Stimulated activated CD4-positive, alpha-beta T cell treated with anti-CD3 and anti-CD28 coated beads, Interleukin-12 subunit alpha, Interleukin-12 subunit beta, amount 100 ng/mL, for 4 hours (primary cell): ENCODE measurements at places on chromosomes 3 and 15.

- DNase-seq: no peak
These were observed 43.5 kb upstream of the GRIP2 start for GRCh38 chr3:14583548-14584091.

- no peak for DNase-seq
These were observed 26.7 kb upstream of the TMC3 start for GRCh38 chr15:81400640-81401236.

DNA sequence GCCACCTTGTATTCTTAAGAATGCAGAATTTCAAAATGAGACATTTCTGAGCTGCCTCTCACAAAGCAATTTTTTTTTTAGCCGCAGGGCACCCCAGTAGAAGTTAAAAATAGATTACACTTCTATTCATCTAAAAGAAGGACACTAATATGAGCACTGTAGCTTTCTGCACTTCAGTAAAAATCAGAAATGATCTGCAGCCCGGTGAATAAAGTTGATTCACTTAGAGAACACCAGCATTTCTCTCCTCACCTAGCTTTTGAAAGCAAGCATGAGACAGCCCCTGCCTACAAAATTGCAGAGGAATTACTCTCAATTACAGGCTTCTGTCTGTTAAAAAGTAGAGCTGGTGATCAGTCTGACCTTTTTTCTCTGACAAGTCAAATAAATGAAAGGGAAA is 1062.4 kb downstream of the FHIT start:
- no peak for DNase-seq

DNA sequence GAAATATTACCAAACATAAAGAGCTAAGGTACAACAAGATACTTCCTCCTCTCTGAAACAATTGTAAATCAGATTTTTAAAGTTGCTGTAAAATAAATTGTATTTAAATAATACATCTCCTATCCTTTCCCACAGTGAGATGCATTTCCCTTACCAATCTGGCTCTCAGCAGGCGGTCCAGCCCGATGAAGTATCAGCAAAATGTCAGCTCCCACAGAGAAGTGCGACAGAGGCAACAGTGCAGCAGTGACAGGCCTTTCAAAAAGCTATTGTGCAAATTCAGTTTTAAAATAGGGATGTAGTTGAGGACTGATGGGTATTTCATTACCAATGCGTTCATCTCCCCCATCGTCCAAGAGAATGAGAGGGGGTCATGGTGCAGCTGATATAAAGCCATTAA is 733.2 kb upstream of the GOLIM4 start:
- DNase-seq: no peak

DNA sequence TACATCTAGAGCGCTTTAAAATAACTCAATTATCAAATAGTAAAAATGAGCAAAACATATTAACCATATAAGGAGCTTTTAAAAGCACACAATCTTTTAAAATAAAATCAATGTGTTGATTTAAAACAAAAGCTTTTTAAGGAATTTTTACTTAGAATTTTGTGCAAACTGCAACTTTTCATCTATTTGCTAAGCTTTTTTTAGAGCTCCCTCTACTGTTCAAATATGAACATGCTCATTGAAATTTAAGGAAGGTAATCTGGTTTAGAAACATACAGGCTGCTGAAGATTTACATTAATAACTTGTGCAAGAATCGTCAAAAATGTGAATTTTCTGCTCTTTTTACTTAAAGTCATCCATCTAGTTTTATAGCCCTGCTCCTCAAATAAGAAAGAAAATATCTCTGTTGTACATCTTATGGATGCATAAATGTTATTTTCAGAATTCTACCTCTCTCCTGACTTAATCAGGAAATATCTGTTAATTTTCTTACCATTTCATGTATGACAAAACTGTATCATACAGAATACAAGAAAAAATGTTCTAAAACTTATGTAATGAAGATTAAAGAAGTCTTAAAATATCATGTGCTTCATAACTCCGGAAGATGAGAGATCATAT is 469.4 kb upstream of the ROBO2 start:
- no peak for DNase-seq

DNA sequence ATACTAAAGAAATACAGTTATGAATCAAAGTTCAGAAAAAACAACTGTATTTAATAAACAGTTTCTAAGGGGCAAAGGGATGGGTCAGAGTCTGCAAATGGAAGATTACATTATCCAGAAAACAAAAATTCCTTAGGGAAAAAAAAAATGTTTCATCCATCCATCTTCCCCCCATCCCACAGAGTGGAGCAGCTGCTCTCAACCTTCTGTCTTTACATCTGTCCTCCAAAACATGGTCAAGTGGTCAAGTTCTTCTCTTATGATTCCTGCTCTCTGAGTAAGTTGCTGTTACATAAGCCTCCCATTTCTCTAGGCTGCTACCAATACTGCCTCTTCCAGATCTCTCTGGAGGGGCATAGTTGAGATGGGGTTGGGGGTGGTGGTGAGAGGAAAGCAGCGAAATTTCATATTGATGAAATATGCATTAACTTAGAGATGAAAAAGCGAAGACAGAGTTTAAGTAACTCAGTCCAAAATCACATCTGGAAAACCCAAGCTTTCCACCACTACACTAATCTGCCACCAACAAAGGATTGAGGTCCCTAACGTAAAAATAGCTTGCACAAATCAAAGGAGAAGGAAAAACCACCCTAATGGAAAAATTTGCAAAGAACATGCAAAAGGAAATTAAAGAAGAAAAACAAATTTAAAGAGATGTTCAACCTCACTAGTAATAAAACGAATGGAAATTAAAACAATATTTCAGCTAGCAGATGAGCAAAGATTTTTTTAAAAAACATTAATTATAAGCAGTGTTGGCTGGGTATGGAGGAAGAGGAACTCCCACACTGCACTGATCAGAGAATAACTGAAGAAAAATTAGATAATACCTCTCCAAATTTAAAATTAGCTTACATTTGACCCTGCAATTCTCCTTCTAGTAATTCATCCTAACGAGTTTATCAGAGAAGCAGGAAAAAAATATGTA is 109.5 kb downstream of the ST8SIA2 start:
- DNase-seq: no peak

DNA sequence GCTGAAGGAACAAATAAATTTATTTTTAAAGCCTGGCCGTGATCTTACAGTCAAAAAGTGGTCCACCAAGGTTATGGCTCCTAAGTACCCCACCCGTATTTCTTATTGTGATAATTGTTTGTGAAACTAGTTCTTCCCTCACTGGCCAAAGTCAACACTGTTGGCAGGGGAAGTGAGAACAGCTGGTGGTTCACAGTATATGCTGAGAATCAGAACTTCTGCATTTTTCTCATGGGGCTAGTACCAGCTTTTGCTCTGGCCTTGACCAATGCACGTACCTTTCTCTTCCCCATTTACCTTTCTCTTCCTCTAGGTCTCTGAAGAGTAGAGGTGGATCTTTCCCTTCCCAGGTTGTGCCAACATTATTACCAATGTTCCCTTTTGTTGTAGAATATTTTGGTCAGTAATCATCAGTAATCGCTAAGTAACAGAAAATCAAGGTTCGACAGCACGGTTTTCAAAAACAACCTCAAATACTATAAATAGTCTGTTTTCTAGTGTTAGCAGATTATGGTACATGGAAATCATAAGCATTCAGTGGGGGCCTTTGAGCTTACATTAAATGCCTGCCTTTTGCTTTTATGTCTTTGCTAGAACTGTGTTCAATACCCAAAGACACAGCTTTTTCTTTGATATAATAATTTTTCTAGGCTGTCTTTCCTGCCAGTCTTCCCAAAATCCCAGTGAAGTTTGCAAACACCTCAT is 268.0 kb downstream of the LPP start:
- no peak for DNase-seq

DNA sequence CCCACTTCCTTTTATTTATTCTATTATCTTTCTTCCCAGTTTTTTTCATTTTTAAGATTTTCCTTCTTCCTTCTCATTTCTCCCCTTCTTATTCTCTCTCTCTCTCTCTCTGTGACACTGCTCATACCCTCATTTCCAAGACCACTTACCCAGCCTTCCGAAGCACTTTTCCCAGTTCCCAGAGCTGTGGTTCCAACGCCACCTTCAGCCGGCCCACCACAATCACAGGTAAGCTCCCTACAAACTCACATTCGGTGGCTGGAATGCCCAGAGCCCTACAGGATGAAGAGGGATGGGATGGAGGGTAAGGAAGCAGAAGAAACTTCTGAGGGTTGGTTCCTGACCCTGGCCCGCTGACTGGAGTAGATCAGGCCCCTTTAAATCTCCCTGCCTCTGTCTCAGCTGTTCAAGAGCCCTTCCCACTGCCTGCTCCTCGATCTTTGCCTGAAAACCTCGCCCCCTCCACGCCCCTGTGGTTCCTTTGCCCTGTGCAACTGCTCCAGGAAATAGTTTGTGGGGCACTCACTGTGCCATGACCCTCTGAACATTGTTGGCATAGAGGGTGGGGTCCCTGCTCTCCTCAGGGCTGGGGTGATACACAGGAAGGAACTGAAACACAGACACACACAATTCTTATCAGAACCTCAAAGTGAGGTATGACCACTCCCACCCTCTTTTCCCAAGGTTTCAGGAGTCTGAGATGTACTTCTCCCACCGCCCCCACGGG is 4.8 kb downstream of the LPCAT4 start:
- DNase-seq: no peak

GRCh38 chr3:124654470-124654845 is 75.8 kb upstream of the UMPS start:
- no peak for DNase-seq

DNA sequence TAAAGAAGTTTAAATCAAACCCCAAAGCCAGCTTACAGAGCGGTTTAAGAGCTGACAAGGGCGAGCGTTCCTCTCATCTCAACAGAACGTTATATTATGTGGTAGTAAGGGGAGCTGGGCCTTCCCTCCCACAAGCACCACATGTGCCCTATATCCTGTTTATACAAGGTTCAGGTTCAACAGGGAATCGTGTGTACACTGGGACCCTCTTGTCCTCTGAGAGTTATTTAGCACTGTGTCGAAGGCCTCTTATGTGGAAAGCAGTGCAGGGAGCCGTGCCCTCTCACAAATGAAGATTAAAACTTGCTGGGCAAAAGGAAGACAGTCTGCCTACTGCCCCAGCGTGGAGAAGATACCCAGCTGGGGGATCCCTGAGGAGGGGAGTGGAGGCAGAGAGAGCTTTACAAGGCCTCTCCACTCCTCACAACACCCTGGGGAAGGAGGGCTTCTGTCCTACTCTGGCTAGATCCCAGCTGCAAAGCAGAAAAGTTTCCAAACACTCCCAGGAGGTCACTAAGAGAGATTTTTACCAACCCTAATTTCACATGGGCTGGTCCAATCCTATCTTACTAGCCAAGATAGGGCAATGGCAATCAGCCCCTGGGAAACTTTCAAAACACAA is 2.9 kb downstream of the TLE3 start:
- no peak for DNase-seq

DNA sequence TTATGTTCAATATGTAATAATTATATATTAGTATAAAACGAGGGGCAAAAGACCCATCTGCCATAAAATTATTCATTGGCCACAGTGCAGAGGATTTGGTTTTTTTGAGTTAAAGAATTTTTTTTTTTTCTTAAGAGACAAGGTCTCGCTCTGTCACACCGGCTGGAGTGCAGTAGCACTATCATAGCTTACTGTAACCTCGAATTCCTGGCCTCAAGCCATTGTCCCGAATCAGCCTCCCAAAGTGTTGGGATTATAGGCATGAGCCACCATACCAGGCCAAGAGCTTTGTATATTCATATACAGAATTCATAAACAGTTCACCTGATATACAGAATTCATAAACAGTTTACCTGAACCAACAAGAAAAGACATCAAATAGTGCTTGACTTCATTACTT is 20.2 kb upstream of the LRRFIP2 start:
- no peak for DNase-seq

GRCh38 chr3:124888482-124889441 is 1.6 kb upstream of the ITGB5 start:
- no peak for DNase-seq

DNA sequence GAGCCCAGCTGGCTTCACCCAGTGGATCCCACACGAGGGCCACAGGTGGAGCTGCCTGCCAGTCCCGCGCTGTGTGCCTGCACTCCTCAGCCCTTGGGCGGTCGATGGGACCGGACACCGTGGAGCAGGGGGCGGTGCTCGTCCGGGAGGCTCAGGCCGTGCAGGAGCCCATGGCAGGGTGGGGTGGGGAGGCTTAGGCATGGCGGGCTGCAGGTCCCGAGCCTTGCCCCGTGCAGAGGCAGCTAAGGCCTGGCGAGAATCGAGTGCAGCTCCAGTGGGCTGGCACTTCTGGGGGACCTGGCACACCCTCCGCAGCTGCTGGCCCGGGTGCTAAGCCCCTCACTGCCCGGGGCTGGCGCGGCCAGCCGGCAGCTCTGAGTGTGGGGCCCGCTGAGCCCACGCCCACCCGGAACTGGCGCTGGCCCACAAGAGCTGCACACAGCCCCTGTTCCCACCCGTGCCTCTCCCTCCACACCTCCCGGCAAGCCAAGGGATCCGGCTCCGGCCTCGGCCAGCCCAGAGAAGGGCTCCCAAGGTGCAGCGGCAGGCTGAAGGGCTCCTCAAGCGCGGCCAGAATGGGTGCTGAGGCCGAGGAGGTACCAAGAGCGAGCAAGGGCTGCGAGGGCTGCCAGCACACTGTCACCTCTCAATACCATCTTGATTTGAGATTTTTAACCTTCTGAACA is 121.4 kb downstream of the EPHB1 start:
- no peak for DNase-seq

- no peak for DNase-seq
These were observed 3.1 kb downstream of the MYRIP start for GRCh38 chr3:39812537-39812936.

DNA sequence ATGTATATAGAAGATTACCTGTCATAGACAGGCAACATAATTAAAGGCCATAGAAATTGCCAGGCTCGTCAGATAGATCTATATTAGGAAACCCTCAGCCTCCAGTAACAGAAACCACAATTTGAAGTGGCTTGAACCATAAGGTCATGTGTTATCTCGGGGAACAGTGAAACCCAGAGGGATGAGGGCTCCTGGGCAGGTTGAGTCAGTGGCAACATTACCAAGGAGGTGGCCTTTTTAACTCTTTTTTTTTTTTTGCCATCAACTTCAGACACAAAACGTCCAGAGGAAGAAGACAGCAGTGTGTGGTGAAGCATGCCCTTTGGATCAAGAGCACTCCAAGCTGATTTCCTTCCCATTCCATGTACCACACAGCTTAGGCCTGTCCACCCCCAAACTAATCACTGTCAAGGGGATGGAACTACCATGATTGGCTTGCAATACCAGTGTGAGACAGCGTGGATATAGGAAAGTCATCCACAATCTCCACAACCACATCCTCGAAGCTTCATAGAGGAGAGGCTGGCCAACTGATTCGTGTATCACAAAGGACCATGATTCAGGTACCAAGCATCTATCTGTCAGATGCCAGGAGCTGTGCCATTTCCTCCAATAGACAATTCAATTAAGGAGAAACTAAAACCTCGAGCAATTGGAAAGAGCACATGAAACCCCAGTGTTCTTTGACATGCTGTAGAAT is 999 bp upstream of the KIF7 start:
- DNase-seq: no peak

- DNase-seq: no peak
These were observed 40.6 kb upstream of the RFTN1 start for GRCh38 chr3:16554126-16554525.

- no peak for DNase-seq
These were observed 3.1 kb downstream of the SERF2 start for GRCh38 chr15:43795197-43795596.
